ENCODE measurements at places on chromosomes 7 and 10.

DNA sequence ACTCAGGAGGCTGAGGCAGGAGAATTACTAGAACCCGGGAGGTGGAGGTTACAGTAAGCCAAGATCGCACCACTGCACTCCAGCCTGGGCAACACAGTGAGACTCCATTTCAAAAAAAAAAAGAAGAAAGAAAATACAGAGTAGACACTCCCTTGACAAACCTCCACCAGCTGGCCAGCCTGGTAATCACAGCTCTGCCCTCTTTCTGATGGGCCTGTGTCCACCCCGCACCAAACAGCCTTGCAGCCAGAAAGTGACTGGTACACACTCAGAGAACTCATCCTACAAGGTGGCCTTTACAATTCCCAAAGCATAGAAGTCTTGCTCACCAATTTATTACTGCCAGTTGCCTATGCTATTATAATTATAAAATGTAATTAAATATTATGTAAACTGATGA is 66.6 kb downstream of the COBL start:
- DNase-seq: no peak

GRCh38 chr7:5647816-5648215 is 133.6 kb downstream of the RNF216 start:
- DNase-seq: no peak

GRCh38 chr7:55439627-55440026 is 74.5 kb downstream of the LANCL2 start:
- no peak for DNase-seq

- DNase-seq: no peak
These were observed 54.7 kb upstream of the NMT2 start for GRCh38 chr10:15223174-15223573.

DNA sequence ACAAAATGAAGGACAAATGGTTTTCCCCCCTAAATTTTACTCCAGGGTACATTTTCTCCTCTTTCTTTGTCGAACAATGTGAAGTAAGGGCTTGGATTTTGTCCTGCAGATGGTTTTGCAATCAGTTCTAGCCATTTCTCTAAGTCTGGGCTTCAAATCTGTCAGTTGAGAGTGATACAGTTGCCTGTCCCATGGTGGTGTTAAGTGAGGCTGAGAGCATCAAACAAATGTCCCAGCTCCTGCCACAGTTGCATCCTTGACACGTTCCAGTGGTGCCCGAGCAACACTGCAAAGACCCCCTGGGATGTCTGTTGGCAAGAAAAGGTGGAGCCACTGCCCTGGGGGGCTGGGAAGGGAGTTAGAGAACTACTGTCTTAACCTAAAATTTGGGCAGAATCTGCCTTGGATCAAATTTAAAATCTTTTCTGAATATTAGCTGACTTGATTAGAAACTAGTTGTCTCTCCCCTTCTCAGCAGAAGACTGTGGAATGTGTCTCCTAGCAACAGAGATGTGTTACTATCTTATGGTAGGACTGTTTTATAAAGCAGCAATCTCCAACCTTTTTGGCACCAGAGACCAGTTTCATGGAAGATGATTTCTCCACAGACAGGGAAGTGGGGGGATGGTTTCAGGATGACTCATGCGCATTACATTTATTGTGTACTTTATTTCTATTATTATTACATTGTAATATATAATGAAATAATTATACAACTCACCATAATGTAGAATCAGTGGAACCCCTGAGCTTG is 102.0 kb upstream of the STEAP1B start:
- no peak for DNase-seq

DNA sequence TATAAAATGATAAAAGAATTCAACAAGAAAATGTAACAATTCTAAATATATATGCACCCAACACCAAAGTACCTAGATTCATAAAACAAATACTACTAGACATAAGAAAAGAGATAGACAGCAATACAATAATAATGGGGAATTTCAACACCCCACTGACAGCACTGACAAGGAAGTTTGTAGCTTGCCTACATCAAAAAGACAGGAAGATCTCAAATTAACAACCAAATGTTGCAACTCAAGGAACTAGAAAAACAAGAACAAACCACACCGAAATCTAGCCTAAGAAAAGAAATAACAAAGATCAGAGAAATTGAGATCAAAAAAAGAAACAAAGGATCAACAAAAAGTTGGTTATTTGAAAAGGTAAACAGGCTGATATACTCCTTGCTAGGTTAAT is 36.5 kb upstream of the TNKS2 start:
- peak; percentile 26 for DNase-seq

DNA sequence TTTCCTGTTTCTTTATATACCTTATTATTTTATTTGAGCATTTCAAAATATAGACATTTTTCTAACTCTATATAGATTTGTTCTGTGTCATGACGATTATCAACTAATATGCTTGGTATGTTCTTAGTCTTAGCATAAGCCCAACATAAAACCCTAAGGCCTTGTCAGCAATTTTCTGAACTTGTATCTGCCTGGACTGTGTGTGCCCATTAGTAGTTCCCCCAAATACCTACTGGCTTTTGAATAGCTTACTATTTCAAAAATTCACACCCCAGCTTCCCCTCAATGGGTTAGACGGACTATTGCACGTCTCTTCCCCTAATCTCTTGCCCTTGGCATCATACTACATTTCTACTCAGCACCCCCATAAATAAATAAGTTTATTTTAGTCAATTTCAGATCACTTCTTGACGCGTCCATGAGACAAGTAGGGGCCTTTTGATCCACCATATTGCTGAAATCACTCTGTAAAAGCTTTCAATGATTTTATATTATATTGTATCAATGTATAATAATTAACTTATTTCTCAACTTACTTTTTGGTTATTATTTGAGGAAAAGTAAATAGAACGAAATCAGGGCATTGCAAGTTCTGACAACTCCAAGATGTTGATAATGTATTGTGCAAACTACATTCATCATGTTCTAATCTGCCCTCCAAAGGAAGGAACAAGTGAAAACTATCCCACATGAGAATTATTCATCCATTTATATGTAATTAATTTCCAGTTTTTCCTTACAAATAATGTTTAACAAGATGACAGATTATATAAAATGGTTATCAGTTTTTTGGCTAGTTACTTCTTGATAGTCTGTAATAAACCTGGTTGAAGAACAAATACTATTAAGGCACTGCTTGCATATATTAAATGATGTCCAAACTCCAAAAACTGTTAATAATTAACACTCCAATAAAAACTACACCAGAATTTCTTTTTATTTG is 1.1 kb upstream of the AKR1C3 start:
- no peak for DNase-seq

GRCh38 chr7:100599911-100600729 is 2.0 kb upstream of the PCOLCE start:
- DNase-seq: no peak

DNA sequence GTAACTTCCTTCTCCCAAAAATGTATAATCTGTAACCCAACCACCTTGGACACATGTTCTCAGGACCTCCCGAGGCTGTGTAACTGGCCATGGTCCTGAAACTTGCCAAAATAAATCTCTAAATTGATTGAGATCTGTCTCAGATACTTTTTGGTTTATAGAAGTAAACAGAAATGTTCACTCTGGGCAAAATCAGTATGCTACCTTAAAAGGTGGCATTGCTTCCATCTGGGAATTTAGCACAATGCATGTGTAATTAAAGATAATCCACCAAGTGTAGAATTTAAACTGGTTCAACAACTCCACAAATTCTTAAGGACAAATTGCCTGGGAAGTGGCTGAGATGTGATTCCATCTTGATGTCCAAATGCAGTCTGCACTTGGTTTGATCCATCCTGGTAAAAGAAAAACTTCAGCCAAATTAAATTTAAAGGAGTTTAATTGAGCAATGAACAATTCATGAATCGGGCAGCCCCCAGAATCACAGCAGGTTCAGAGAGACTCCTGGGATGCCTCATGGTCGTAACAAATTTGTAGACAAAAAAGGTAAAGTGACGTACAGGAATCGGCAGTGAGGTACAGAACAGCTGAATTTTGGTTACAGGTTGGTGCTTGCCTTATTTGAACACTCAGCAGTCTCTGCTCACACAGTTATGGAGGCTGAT is 102.6 kb upstream of the PFKP start:
- DNase-seq: no peak

- DNase-seq: no peak
These were observed 44.5 kb upstream of the ELMO1 start for GRCh38 chr7:37493123-37493522.

GRCh38 chr10:11024596-11024995 is 6.9 kb downstream of the CELF2 start:
- DNase-seq: peak; percentile 14
